ENCODE measurements at places on chromosomes 12 and 14. TPM values are rescaled to one million over a fixed set of nuclear protein-coding genes. Genes with fewer than 3 reads are reported as not detected.

- DNase-seq: no peak
These were observed 49.5 kb downstream of the PRMT8 start for GRCh38 chr12:3540387-3540990.

GRCh38 chr14:78959674-78960264 is 789.6 kb downstream of the NRXN3 start:
- peak; percentile 63 for DNase-seq

- no peak for DNase-seq
These were observed 246.9 kb downstream of the DPF3 start for GRCh38 chr14:72646861-72647528.

DNA sequence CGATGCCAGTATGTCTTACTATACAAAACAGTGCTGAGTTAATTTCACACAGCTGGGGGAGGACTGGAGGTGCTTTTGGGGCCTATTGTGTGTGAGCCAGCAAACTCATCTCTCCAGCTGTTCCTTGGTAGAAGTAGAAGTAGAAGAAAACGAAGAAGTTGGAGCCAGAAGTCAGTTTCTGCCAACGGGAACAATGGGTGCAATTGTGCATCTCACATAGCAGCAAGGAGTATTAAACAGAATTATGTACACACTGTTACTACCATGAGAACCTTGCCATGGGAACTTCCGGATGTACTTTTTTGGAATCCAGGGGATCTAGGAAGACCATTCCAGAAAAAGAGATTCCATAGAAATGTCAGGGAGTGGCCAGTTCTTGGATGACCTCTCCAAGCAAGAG is 88.6 kb downstream of the VCPKMT start:
- DNase-seq: no peak

DNA sequence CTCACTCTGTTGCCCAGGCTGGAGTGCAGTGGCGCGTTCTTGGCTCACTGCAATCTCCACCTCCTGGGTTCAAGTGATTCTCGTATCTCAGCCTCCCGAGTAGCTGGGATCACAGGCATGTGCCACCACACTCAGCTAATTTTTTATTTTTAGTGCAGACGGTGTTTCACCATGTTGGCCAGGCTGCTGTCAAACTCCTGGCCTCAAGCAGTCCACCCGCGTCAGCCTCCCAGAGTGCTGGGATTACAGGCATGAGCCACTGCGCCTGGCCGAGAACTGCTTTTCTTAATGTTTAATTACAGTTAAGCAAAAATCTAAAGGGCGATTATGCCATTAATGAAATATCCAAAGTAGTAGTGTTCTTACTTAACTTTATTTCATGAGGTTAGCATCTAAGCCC is 13.6 kb downstream of the YARS2 start:
- DNase-seq: no peak

DNA sequence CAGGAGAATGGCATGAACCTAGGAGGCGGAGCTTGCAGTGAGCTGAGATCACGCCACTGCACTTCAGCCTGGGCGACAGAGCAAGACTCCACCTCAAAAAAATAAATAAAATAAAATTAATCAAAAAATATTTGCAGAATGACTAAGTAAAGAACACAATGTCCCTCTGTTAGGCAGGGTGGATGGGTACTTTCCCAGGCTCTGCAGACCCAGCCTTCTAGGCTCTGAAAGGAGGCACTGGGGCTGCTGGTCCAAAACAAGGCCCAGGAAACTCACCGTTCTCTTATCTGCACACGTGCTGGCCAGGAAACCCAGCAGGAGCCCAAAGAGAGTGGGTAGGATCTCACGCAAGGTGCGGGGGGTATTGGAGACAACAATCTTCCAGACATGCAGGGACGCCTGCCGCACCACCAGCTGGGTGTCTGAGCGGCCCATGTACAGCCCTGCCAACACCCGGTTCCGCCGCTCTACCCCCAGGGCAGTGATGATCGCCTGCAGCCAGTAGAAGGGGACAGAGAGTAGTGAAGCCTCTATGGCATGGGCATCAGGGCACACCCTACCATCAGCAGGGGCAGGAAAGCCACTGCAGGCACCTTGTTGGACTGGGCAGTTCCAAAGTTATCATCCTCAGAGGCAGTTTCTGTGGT is 25.8 kb upstream of the RAB35 start:
- no peak for DNase-seq

DNA sequence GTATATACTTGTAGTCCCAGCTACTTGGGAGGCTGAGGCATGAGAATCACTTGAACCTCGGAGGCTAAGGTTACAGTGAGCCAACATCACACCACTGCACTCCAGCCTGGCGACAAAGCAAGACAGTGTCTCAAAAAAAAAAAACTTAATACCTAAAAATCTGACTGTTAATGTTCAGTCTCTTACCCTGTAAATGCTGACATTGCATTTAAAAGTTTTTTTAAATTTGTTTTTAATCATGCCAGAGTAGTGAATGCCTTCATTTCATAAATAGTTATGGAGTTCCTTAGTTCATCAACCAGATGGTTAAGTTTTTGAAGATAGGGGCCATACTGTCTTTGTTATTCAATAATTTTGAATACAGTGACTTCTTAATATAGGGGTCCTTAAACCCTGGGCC is 21.2 kb downstream of the CAND1 start:
- no peak for DNase-seq

GRCh38 chr12:4580281-4580688 is 18.3 kb downstream of the DYRK4 start:
- no peak for DNase-seq

DNA sequence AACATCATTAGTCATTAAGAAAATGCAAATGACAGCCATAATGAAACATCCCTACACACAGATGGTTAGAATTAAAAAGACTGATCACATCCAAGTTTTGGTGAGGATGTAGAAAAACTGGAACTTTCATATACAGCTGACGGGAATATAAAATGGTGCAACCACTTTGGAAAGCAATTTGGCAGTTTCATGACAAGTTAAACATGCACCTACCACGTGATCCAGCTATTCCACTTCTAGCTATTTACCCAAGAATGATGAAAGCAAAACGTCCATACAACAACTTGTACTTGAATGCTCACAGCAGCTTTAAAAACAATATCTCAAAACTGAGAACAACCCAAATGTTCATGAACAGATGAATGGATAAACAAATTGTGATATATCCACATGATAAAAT is 77.9 kb upstream of the AVPR1A start:
- DNase-seq: no peak

GRCh38 chr12:6280053-6280469 is 30.4 kb upstream of the PLEKHG6 start:
- no peak for DNase-seq

DNA sequence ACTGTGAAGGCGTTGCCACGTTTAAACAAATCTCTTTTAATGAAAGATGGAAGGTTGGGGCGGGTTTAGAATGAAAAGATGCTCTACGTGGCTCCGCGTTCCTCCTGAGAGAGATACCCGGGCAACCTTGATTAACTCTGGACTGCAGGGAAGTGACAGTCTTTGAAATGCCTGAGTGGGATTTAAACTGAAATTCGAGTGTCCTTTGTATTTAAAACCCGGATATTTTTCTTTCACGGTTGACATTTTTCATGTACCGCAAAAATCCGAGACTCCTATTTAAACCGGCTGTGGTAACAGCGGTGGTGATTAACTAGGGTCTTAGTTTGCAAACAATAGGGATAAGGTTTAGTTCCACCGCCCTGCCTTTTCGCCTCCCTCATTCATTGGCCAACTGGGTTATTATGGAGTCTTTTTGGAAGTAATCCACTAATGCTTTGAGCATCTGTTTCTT is 707 bp downstream of the G2E3 start:
- DNase-seq: no peak

DNA sequence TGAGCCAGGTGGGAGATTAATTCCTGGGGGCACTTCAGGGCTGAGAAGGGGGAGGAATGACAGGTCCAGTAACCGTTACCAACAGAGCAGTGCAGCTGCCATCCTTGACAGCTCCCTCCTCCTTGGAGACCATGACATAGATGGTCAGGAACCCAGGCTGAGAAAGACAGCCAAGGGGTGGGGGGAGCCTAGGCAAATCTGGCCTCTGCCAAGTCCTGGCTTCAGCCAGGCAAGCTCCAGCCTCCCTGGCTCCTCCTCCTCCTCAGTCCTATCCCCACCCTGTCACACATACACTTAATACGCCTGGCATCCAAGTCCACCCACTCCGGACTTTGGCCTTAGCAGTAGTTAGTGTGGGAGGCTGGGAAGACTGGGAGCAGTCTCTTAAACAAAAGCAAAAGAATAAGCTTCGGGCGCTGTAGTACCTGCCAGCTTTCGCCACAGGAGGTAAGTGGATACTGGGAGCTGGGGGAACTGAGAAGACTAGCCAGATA is at the start of gene RDH5:
RDH5 (plus strand) TSS at position 323 of the 494 bp plus-strand sequence. CDS start 792 bp downstream, outside the sequence.
- DNase-seq: peak; percentile 81

- no peak for DNase-seq
These were observed 65.9 kb downstream of the DDX51 start for GRCh38 chr12:132078190-132078589.

GRCh38 chr12:105622220-105622619 is 291.7 kb downstream of the C12orf75 start:
- no peak for DNase-seq

- no peak for DNase-seq
These were observed 89.2 kb downstream of the DAAM1 start for GRCh38 chr14:59277659-59278058.

The ISCU gene
- total RNA-seq: 484 TPM

The PRB2 gene
- total RNA-seq: not detected

The C12orf54 gene
- not detected for total RNA-seq

The PPTC7 gene
- total RNA-seq: 98.3 TPM

The PIK3C2G gene
- not detected for total RNA-seq

The GPR135 gene
- total RNA-seq: 1.4 TPM

The EML1 gene
- 39.5 TPM for total RNA-seq

The HOXC4 gene
- total RNA-seq: not detected

The AKAP6 gene
- total RNA-seq: 180 TPM

The PIANP gene
- 0.35 TPM for total RNA-seq

The OR6C68 gene
- total RNA-seq: not detected
